Globus pallidus (tissue), 1 donor: ENCODE measurements at places on chromosomes 11 and 22.

DNA sequence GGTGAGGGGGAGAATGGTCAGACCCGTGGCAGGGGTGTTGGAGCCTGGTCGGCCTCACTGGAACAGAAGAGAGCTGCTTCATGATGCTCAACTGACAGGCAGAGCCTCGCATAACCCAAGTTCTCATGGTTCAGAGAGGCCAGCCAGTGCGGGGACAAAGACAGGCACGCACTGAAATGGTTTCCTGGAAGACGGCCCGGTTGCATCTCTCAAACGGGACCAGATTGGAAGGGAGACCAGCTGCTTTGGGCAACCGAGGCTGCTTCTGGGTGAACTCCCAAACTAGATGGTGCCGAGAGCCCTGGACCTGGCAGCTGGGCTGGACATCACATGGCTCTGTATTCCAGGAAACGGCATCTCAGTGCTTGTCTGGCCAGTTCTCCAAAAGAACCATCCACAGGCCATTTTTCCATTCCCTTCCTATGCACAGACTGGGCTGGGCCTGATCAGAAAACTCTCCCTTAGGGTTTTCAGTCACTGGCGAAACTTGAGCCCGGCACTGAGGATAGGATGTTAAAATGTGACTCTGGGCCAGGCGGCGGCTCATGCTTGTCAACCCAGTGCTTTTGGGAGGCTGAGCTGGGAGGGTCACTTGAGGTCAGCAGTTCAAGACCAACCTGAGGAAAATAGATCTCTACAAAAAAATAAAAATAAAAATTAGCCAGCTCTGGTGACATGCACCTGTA, 80.1 kb upstream of the PRODH start:
- peak; percentile 52 for DNase-seq

DNA sequence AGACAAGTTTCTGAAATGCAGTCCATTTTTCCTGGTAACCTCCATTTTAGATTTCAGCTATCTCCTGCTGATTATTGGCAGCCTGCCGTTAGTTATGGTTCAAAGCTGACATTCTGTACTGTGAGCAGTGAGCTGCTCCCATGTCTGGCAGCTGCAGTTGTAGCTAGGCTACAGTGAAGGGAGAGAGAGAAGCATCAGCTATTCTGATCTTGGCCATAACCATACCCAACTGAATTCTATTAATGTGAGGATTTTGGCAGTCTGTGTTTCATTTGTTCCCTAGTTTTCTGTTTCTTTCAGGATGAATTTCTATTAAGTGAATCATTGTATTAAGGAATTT, 33.4 kb downstream of the SIK2 start:
- peak; percentile 84 for DNase-seq

DNA sequence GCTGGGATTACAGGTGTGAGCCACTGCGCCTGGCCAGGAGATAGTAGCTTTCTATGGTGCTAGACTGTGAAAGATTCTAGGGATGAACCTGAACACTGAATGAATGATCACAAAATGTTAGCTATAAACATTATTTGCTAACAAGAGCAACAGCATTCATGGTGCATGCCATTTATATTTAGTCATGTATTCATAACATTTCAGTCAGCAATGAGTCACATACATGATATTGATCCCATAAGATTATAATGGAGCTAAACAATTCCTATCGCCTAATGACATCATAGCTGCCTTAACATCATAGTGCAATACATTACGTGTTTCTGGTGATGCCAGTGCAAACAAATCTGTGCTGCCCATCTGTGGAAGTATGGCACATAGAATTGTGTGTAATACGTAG, 164.1 kb downstream of the ARHGAP42 start:
- DNase-seq: no peak

GRCh38 chr22:22374579-22374978, 130.0 kb downstream of the VPREB1 start:
- no peak for DNase-seq

DNA sequence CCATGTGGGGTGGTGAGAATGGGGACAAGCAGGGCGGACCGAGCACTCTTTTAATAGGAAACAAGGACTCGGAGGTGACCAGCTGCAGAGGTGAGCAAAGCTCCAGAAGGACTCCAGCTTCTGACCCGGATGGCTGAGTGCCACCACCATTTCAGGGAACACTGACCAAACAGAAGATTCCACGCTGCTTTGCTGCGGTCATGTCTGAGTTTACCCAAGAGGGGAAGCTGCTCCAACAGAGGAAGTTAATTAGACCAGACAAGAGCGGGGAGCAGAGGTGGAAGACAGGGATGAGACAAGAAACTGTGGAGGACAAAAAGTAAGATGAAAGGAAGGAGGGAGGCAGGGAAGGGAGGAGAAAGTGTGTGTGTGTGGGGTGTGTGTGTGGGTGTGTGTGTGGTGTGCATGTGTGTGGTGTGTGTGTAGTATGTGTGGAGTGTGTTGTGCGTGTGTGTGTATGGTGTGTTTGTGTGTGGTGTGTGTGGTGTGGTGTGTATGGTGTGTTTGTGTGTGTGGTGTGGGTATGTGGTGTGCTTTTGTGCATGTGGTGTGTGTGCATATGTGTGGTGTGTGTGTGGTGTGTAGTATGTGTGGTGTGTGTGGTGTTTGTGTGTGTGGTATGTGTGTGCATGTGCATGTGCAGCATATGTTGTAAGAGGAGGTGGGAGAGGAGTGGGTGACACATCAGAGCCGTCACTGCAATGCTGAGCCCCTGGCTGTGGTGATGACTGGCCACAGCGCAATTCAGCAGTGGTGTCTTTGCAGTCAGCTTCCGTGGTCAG, 82.2 kb upstream of the AKIP1 start:
- DNase-seq: no peak

DNA sequence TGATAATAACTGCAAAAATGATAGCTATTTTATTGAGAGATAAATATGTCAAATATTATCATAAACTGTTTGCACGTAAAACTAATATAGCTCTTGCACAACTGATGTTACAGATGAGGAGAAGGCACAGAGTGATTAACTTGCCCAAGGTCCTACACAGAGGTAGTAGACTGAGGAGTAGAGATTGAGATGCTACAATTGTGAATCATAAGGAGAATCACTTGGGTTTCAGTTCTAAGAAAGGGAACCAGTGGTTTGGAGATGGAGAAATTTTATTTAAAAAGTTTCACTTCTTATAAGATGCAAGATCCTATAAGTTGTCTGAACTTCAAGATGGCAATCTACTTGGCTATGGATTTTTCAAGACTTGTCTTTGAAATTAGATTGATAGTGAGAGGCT, 224.8 kb upstream of the RAG2 start:
- DNase-seq: no peak

DNA sequence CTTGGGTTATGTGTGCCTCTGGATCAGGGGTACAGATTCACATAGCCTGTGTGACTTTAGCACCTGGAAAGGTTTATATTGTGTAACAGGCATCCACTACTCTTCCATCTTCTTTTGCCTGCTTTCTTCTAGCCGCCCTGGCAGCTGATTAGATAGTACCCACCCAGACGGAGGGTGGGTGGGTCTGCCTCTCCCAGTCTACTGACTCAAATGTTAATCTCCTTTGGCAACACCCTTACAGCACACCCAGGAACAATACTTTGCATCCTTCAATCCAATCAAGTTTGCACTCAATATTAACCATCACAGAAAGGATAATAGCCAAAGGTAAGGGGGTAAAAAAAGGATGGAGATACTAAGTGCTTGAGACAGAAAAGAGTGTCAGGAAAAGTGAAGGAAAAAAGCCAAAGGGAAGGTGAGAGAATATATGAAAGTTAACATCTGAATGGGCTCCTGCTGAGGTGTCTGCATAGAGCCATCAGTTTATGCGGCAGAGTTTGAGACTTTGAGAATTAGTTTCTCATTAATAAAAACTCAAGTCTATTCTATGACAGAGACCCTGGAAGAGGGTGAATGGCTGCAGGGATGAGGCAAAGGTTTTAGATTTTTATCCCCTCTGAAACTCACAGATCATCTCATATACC, 2.6 kb upstream of the OR51B6 start:
- DNase-seq: no peak

DNA sequence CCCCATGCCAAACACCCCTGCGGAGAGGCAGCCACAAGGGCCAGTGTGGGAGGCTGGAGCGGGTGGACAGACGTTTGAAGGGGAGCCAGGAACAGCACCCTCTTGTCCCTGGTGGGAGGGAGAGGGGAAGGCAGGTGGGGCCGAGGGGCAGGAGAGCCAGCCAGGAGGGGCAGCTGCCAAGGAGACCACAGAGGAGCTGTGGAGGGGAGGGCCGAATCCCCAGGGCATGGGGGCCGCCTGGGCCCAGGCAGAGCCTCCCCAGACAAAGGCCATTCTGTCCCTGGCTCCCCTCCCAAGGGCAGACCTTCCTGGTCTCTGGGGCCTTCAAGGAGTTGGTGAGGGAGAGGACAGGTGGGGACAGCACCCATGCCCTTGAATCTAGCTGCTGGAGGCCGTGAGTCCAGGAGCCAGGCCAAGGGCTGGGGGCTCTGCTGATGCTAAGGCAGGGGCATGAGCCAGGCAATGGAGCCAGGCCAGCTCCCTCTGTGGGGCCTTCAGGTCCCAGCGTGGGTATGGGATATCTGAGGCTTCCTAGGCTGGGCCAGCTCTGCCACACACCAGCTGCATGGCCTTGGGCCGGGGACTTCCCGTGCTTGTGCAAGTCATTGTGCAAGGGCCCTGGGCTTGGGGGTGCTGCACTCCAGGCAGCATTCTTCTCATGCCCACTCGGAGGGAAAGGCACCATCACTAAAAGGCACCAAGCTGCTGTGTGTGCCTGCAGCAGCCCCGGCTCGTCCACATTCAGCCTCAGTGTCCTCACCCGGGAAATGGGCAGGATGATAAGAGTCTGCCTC, 11.4 kb downstream of the EMID1 start:
- peak; percentile 12 for DNase-seq

DNA sequence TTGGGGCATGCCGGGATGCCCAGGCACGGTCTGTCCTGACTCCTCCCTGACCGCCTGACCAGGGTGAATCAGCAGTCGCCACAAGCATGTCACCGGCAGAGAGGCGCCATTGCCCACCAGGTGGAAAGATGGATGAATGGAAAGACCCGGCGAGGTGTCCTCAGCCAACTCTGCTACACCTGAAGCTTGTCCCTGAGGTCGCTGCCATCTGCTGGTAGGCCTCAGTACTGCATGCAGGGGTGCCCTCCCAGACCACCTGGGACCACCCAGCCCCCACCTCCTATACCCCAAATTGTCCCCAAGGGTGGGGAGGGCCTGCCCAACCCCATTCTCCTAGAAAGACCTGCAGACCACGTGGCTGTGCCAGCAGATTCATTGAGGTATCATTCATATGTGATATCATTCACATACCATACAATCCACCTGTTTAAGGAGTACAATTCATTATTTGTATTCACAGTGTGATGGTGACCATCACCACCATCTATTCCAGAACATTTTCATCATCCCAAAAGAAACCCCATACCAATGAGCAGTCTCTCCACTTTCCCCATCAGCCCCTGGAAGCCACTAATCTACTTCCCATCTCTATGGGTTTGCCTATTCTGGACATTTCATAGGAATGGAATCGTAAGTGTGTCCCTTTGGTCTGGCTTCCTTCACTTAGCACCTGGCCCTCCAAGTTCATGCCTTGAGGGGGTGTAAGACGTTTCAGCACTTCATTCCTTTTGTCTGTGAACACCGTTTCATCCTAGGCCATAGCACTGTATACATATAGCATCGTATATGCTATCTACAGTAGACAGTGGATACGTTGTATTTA, 17.5 kb downstream of the FGF3 start:
- no peak for DNase-seq

DNA sequence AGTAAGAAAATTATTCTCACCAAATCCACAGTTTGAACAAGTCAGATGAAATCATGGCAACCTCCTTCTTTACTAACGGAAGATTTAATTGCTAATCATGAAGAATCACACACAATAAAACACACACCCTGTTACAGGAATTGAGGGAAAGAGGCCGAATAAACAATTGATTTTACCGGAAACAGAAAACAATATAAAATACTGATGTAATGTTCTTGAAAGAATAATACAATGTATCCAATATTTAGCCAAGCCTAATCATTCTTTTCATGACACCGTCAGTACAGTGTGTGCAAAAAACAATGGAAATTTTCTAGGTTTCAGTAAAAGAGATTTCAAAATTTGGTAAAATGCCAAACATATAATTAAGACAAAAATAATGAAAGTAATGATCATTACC, 23.4 kb downstream of the ASRGL1 start:
- no peak for DNase-seq

GRCh38 chr11:44870181-44870580, 80.5 kb downstream of the TP53I11 start:
- DNase-seq: no peak

DNA sequence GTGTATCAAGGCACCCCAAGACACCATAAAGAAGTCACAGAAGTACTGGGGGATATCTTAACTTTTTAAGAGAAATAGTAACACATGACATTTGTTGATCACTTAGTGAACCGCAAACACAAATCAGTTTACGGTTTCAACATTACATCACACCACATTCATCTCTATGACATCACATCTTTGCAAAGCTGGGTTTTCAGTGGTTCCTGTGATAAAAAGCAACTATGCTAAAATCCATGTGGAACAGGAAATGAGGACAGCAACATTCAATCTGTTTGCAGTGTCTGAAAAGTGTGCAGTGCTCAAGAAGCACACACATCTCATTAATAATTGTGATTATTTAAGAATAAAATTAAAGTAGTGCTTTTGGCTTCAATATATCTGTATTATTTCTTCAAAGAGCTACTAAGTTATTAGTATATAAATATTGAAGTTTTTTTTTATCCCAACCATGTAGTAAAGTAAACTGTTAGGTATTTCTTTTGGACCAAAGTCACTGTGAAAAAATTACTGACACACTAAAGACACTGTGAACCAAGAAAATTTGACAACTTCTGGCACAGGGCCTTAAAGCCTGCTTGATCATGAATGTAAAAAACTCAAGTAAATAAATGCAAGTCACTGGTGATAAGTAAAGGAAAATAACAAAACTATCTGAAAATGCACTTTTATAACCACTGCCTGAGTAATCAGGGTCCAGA, 156.0 kb upstream of the SOX6 start:
- no peak for DNase-seq

DNA sequence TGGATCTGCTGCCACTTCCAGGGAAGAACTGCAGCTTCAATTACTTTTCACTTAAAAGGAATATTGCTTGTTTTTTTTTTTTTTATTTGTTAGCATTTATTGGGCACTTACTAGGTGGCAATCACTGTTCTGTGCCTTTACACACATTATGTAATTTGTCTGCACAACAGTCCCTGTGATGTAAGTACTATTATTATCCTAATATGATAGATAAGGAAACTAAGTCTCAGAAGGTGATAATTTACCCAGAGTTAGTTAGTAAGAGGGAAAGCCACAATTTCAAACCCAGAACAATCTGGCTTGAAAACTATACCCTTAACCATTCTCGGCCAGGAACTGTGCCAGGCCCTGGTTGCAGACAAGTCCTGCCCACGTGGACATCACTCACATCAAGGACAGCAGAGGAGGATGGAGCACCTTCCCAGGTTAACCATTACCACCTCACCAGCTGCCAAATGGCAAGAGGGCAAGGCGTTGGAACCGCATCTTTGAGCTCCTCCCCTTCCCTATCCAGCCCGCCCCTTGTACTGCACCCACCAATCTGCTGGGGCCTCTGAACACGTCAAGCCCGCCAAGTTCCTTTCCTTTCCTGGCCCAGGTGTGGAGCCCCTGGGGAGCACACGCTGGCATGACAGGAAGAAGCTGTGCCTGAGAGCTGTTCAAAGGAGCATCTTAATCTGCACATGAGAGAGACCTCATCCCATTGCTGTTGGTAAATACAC, 78.4 kb downstream of the NAV2 start:
- DNase-seq: no peak

- peak; percentile 42 for DNase-seq
Measured at GRCh38 chr11:15911377-15912044, 444.8 kb downstream of the SOX6 start.
